ENCODE measurements at places on chromosomes 12 and 14.

DNA sequence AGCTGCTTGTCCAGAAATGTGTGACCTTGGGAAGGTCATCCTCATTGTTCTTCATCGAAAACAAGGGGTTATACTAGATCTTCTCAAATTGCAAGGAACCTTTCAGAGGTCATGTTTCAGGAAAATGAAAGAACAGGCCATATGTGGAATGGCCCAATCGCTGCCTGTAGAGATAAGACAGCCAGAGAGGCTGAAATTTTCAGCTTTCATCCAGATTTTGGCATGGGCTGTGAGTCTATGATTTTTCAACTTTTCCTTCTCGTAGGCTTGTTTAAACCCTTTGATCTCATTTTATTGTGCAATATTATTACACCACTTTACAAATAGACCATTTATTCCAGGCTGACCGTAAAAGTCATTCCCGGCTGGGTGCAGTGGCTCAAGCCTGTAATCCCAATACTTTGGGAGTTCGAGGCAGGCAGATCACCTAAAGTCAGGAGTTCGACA lies 17.1 kb upstream of the ATXN2 start:
- no peak for DNase-seq

DNA sequence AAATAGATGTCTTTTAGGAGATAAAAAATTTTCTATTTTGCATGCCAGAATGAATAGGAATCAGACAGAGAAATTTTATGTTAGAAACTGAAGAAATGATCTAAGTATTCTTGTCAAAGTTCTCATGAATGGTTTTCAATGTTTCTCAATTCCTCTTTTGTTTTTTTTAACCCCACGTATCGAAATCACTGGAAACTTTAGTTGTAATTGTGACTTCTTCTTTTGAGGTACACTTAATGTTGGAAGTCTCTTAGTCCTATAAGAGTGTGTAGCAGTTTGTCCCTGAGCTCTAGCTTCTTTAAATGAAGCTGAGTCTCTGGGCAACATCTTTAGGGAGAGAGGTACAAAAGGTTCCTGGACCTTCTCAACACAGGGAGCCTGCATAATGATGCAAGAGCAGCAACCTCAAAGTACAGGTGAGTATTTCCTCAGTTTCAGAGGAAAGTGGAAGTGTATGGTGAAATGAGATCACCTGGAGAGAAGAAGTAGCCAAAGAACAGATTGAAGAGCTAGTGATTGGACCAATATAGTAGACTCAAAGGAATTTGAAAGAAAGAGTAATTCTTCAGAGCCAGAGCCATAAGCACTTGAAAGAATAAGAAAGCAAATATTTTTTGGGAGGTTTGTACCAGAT lies at the start of gene CLEC6A:
Gene CLEC6A, plus strand, starts transcription at position 236 of the 634 bp plus-strand sequence. Its CDS starts 150 bp downstream, at position 386.
- DNase-seq = no peak

DNA sequence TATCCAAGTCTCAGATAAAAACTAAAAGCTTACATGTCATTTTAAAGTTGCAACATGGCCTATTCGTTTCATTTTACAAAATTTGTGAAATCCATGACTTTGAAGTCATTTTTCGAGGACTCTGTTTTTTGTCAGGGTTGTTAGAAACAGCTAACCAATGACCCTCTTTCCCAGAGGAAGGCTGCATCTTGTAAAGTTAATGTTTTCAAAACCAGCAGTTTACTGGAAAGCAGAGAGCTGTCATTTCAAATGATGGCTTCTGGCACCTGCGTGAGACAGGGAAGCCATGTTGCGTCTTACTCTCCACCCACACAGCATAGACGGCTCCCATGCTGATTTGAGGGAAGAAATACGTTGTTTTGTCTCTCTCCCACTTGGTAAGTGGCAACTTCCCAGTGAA lies 50.1 kb upstream of the RTRAF start:
- DNase-seq = no peak

GRCh38 chr14:103767336-103767894 lies 51.8 kb downstream of the ZFYVE21 start:
- no peak for DNase-seq

DNA sequence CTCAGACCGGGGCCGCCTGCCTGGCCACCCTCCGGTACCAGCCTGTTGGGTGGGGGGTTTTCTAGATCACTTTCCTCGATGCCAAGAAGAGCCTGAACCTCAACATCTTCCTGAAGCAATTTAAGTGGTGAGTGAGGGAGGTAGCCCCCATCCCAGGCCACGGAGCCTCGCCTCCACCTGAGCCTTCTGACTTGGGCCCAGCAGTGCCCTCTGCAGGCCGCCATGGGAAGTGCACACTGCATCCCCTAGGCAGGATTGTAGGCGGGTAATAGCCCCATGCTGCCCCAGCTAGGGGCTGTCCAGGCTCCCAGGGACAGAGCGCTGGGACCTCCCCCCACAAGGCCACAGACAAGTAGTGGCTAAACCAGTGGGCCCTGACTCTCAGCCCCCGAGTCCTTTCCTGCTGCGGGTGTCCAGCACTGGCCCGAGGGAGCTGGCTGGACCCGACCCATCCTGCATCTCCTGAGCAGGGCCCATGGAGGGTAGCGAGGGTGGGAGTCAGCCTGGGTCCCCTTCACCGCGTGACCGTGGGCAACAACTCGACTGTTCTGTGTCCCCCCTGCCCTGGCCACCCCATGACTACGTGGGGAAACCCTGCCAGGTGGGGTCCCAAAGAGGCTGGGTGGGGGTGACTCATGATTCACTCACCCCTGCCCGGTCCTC lies 15.3 kb upstream of the ADSS1 start:
- DNase-seq = peak; percentile 85

All from psoas muscle (tissue), 8 donors.